SK-N-SH treated with all-trans-retinoic acid at 6 μM for 48 hours (cell line): ENCODE measurements at places on chromosomes 6 and 20.

DNA sequence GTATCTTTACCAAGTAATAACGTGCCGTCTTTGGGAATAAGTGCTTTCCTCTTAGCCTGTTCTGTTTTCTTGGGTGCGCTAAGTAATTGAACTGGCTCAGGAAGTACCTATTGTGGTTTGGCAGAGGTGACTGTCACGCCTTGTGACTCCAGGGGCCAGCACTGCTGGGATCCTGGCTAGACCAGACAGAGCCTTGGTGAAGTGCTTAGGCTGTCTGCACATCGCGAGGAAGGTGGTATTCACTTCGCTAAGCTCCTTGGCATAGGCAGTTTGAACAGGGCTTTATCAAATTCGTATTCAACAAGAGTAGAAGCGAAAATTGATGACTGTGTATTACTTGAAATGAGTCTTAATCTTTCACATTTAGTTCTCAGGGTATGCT is 17.6 kb downstream of the PRDM1 start:
- no peak for ATAC-seq

DNA sequence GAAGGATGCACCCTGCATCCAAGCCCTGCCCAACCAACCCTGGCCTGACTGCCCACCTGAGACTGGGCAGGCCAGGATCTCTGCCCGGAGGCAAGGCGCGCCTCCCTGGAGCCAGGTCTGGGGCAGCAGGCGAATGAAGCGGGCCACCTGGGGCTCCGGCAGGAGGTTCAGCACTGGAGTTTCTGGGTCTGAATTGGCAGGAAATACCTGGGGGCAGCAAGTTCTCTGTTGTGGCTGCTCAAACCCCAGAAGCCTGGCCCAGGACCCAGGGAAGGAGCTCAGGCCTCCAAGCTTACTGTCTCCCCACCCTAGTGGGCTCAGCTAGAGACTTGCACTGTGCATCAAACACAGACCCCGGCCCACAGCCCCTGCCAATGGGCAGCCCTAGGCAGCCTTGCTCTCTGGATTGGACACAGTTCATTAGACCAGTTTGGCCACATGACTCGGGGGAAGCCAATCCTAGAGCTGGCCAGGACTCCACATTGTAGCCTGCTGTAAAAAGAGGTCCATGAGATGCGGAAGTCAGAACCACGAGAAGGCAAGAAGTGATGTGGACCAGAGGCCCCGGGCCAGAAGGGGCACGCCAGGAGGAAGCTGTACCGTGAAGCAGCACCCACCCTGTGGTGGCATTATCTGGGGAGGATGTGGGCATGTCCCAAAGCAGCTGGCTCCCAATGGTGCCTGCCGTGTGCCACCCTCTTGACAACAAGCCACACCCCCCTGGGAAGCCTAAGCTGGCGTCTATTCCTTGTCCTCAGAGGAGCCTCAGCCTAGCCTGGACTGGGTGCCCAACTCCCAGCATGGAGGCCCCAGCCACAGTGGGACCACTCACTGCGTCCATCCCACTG is 3.1 kb downstream of the CPXM1 start:
- no peak for ATAC-seq

DNA sequence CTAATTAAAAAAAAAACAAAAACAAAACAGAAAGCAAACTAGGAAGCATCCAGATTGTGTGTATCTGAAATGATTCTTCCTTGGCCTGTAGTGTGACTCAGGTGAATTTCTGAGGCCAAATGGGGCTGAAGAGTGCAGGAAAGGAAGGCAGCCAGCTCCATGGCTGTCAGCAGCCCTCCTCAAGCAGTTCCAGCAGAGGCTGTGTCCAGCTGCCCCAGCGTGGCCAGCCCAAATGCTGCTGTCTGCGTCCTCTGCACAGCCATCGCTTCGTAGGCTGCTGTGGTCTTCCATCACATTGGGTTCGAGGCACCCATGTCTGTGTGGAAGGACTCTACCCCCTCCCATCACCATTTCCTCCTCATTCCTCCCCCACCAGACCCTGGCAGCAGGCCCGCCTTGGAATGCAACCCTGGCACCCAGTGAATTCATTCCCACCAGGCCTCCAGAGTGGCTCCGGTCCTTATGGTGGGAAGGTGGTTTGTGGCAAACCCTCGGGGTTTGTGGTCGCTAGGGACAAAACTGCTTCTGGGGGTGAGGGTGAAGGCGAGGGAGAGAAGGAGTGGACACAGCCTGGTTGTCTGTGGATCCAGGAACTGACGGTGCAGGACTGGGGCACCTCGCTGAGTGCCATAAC is 81.5 kb downstream of the MYLK4 start:
- ATAC-seq, result no peak

- no peak for ATAC-seq
Measured at GRCh38 chr6:25218346-25218745, 60.8 kb upstream of the CARMIL1 start.

DNA sequence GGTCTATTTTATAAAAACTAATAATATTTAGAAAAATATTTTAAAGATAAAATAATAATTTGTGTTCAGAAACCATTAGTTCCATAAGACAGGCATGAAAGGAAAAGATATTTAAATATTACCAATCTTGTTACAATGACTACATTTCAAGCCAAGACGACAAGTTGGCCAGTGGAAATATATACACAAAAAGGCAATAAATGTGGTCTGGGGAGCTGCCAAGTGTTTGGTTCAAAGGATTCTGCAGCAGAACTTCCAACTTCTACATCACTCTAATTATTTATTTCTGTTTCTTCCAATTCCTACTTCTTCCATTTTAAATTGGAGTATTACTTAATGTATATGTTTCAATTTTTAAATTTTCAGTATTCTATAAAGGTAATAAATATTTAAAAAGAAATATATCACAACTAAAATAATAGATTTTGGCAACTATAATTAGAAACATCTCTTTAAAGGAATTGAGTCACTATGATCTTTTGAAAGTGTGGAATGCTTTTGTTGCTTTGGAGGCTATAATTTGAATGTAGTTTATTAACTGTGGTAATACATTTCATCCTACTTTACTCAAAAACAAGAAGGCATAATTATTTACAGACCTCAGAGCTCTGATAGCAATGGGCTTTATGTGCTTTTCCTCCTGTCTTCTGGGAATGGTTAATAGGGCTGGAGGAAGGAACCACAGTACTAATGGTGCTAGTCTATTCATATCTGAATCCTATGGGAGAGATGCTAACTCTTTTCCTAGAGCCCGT is 129.7 kb upstream of the FAM184A start:
- ATAC-seq, result peak; percentile 55

DNA sequence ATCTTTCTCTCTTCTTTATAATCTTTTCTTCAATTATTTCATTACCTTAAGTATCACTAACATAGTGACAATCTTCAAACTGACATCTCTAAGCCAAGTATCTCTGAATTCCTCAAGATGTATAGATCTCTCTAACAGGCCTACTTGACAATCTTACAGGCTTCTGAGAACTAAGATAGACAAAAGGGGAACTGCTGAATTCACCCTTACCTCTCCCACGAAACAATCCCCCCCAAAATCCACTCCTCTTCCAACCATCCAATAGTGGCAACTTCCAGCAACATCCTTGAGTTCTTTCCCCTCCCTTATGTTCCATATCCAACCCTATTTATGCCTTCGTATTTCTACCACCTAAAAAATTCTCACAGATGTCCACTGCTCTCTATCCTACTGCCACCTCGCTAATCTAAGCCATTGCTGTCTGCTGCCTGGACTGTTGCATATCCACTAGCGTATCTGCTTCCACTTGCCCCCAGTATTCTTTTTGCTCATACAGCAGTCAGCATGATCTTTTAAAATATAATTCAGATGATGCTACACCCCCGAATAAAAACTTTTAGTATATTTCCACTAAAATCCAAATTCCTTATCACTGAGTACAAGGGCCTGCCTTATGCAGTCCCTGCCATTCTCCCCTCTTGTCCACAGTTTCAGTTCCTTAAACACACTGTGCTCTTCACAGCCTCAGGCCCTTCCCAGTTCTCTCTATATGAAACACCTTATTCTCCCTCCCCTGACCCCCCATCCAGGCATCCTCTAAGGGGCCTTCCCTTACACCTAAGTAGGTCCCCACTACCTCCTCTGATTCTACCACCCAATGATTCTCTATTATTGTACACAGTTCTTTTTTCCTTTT is 8.0 kb downstream of the REPS1 start:
- peak; percentile 23; the same call in 2 of the 3 replicates for ATAC-seq

DNA sequence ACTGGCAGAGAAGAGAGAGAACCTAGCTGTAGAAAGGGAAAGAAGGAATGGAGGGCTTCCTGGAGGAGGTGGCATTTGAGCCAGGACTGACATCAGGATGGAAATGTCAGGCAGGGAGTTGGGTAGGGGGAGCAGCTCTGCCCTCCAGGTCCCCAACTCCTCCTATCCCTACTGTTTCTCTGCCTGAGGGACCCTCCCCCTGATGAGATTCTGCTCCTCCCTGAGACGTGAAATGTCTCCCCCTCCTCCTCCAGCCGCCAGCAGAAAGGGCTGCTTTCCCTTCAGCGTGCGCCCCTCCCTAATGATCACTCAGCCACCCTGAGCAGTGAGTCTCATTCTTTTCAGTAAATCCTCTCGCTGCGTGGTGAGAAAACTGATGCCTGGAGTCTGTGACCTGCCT is 40.6 kb downstream of the HLA-DPB1 start:
- ATAC-seq, result no peak

- ATAC-seq, result no peak
Measured at GRCh38 chr6:11343963-11344723, 111.7 kb upstream of the NEDD9 start.

DNA sequence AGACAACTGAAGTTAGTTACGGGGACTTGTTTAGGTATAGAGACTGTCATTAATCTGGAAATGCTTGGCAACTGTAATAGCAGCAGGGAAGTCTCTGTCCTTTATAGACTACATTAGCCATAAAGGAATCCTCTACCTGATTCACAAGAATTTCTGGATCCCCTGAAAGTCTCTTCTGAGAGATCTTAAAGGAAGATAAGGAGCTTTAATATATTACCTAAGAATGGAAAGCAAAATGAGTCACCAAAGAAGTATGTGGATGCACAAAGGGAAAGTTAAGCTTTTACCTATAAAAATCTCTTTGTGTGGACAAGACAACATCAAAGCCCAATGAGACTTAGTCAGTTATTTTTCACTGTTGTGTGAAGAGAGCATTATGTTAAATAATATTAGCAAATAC is 92.2 kb upstream of the RSPO3 start:
- ATAC-seq, result no peak

- no peak; the same call in 2 of the 3 replicates for ATAC-seq
Measured at GRCh38 chr6:149049230-149049629, 268.3 kb upstream of the TAB2 start.

DNA sequence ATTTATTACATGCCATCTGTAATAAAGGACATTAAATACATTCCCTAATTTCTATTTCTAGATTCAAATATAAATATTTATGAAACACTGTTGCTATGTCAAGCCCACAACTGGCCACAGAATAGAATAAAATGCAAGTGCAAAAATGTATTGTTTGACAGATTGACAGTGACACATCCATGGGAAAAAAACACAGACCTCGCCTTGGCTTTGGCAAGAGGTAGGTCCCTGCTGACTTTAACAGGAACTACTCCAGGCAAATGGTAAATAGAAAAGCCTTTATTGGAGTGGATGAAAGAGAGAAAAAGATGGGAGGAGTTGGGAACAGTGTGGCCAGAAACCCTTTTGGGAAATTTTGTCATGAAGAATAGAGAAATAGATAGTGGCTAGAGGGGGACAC is 622.9 kb downstream of the UTRN start:
- ATAC-seq, result no peak

GRCh38 chr20:34074101-34074760 is 37.8 kb downstream of the EIF2S2 start:
- no peak for ATAC-seq

GRCh38 chr20:53660078-53660909 is 66.7 kb upstream of the ZNF217 start:
- ATAC-seq, result peak; percentile 26

- 0 out of 3 replicates have a peak, but pooled peaks have one; percentile 32 for ATAC-seq
Measured at GRCh38 chr6:78693835-78694234, 173.5 kb upstream of the IRAK1BP1 start.

DNA sequence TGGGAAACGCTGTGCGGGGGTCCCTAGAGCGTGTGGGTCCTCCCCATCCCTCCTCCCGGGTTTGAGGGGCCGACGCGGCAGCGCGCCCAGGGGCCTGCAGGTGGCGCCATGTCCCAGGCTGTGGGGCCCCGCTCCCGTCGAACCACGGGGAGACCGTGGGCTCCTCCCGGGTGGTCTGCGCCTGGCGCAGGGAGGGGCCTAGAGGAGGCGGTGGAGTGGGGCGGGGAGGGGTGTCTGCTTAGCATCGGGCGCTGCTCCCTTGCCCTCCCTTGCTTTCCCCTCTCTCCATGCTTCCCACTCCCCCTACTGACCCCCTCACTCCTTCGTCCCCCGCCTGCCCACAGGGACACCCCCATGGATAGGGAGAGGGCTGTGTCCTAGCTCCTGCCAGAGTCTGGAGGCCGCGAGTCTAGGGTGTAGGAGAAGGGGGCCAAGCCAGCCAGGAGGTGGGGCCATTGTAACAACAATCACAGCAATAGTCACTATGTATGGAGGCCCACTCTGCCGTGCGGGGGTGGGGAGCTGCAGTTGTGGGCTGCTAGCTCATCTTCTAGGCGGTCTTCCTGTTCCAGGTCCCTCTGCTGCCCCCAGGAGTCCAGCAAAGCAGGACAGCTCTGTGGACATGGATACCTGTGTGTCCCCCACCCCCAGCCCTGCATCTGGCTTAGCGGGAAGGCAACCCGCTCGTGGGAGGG is 51.7 kb downstream of the CHMP4B start:
- peak; percentile 80 for ATAC-seq

GRCh38 chr20:59829054-59829785 is 104.2 kb downstream of the SYCP2 start:
- ATAC-seq, result no peak

DNA sequence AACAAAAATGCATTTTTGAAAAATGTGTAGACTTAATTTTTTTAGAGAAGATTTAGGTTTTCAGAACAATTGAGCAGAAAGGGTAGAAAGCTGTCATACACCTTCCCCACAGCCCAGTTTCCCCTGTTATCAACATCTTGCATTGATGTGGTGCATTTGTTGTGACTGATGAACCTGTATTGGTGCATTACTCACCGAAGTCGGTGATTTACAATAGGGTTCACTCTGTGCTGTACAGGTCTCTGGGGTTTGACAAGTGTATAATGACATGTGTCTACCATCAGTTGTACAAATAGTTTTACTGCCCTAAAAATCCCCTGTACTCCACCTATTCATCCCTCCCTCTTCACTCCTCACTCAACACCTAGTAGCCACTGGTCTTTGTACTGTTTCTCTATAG is 23.8 kb upstream of the ADIG start:
- no peak for ATAC-seq
